ENCODE measurements at places on chromosomes 4 and X.

DNA sequence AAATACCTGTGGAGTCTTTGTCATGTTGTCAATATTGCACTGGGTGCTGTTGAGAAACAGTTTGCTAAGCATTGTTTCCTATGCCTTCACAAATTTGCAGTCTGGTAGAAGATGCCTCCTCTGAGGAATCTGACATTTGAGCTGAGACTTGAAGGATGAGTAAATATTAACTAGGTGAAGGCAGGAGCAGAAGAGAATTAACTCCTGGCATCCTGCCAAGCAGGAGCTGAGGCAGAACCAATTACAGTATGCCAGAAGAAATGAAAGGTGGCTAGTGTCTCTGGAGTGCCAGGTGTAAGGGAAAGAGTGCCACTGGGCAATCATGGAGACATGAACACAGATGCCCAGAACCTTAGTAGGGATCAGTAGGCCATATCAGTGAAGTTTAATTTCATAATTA lies 1778.2 kb upstream of the PCDH10 start:
- DNase-seq = no peak

DNA sequence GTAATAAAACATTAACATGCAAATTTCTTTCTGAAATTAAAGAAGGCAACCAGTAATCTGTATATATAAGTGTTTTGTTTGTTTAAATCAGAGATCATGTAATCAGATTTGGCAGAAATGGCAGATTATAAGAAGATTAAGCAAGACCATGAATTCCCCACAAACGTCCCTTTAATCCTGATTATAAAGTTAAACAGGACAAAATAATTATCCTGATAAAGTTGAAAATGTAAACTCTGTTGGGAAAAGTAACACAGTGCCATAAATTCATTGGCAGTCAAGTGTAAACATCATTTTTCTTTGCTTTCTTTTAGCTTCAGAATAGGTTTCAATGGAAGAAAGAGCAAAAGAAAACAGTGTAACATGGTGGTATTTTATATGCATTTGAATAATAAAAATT lies 256.3 kb downstream of the KCNIP4 start:
- no peak for DNase-seq

DNA sequence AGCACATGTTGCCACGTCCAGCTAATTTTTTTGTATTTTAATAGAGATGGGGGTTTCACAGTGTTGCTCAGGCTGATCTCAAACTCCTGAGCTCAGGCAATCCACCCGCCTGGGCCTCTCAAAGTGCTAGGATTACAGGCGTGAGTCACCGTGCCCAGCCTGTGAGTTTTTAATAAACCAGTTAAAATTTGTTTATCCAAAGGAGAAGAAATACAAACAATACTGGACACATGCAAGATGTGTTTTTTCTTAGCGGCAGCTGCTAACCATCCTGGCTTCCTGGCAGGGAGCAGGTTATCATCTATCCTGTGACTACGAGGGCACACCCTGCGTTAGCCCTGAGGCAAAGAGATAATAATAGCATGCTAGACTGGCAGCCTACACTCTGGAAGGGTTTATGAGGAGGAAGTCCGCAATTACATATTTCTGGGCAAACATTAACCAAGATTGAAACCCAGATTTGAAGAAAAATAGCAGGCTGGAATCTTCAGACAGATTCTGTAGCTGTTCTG lies 191.4 kb downstream of the SPRY1 start:
- no peak for DNase-seq

- DNase-seq = no peak
Measured at GRCh38 chrX:48761674-48762471, at the start of gene GLOD5. TSS of gene GLOD5 (plus strand) at chrX:48761747. CDS start at chrX:48761791, 44 bp downstream.

DNA sequence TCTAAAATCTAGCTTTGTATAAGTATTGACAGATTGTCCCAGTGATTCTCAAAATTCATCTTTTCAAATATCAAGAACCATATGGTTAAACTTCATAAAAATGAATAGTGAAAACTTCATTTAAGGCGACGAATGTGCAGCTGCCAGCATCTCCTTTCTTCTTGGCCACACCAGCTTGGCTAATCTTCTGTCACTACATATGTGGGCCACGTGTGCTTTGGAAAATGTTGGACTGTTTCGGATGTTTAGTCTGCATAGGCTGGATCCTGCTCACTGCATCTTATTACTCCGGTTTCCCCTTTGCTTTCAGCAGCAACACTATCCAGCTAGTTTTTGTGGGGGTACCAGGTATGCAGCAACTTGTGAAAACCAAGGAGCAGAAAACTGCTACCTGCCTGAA lies 221.9 kb downstream of the BMPR1B start:
- DNase-seq = no peak

- DNase-seq = no peak
Measured at GRCh38 chr4:10063544-10064300, 42.4 kb upstream of the SLC2A9 start.

- no peak for DNase-seq
Measured at GRCh38 chr4:24054910-24055309, 165.1 kb upstream of the PPARGC1A start.

GRCh38 chrX:15946783-15947580 lies 92.4 kb upstream of the AP1S2 start:
- DNase-seq = no peak

- no peak for DNase-seq
Measured at GRCh38 chrX:95823796-95824195, 860.8 kb upstream of the DIAPH2 start.

GRCh38 chrX:150165776-150166610 lies 197.1 kb upstream of the MAMLD1 start:
- DNase-seq = no peak

DNA sequence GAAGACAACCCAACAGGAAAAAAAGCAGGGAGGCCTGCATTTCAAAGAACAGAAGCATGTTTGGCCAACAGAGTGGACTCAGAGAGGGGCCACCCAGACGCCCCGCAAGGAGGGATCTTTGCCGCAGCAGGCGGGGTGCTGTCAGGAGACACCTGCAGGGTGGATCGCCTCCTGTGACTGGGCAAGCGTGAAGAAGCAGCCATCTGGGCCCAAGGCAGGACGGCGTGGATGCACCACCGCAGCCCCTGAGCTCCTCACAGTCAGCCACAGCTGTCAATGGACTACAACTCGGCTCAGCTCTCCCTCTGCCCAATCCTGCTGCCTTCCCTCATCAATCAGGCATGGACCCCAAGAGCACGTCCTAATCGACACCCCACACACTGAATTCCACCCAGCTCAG lies 32.0 kb upstream of the MAN2B2 start:
- no peak for DNase-seq

- no peak for DNase-seq
Measured at GRCh38 chr4:154614306-154614705, 1.9 kb upstream of the FGG start.

DNA sequence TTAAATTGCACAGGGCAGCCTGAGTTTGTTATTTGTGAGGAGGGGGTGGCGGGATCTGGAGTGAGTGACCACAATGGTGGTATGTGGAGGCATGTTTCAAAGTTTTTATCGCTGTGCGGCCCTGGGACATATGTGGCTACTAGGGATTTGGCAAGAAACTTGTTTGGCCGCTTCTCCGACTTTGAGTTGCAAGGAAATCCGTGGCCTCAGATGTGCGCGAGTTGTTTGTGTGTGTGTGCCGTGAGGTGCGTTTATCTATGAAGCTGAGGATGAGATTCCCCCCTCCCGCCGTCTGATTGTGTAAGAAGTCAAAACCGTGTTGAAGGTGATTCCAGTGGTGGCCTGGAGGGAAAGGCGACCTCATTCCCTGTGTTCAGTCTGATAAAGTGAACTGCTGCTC lies 1.4 kb downstream of the JADE3 start:
- DNase-seq = no peak

DNA sequence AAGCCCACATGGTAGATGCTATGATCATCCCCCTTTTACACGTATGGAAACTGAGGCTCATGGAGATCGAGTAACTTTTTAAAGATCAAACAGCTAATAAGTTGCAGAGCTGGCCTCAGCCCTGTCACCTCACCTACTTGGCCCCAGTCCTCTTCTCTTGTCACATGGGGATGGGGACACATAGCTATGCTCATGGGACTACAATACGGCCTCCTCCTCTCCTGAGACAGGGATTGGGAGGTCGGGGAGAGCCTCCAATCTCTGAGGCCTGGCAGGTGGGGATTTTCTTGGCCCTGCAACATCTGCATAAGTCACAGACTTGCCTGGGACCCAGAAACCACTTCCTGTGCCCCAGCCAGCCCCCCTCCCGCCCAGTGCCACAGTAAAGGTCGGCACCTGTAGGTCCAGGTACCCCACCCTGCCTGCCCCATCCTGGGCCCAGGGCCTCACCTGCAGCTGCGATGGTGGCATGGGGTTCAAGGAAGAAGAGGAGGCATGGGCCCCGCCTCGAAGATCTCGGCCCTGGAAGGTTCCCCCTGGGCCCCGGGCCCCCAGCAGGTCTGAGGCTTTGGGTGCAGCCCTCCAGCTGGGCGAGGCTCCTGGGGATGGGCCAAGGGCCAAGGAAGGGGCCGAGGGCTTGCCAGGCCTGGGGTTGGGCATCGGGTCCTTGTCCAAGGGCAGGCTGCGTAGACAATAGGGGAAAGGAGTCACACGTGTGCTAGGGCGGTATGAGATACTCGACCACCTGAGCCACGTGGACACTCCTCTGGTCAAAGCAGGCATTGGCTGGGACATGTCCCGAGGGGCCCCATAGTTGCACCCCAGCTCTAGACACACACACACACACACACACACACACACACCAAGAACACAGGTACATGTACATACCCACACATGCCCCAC lies 6.4 kb downstream of the FOXP3 start:
- no peak for DNase-seq

GRCh38 chrX:37083880-37084279 lies 75.7 kb downstream of the FAM47C start:
- no peak for DNase-seq

DNA sequence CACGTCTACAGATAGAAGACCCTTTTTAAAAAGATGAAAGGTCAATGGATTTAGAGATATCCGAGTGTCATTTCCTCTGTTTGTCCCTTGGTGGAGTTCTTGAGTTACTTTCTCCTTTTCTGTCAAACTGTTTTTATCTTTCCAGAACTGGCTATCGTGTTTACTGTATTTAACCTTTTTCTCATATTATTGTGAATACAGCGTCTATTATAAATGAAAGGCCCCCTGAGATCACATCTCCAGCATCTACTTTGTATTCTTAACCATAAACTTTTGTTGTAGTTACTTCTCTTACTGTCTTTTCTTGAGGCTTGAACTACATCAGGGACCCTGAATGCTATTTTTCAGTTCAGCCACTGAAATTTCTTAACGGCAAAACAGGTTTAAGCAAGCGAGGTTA lies 4.0 kb upstream of the PCDH7 start:
- no peak for DNase-seq

GRCh38 chr4:101348995-101349800 lies 1.9 kb upstream of the PPP3CA start:
- no peak for DNase-seq

GRCh38 chr4:78558410-78558809 lies 6.8 kb downstream of the ANXA3 start:
- DNase-seq = no peak

GRCh38 chr4:47942081-47942819 lies 27.9 kb upstream of the NFXL1 start:
- DNase-seq = no peak

Measured in stimulated activated CD8-positive, alpha-beta memory T cell treated with anti-CD3 and anti-CD28 coated beads, Interleukin-7, amount 100 ng/mL, for 24 hours (primary cell).